ENCODE measurements at places on chromosomes 7 and 10.

DNA sequence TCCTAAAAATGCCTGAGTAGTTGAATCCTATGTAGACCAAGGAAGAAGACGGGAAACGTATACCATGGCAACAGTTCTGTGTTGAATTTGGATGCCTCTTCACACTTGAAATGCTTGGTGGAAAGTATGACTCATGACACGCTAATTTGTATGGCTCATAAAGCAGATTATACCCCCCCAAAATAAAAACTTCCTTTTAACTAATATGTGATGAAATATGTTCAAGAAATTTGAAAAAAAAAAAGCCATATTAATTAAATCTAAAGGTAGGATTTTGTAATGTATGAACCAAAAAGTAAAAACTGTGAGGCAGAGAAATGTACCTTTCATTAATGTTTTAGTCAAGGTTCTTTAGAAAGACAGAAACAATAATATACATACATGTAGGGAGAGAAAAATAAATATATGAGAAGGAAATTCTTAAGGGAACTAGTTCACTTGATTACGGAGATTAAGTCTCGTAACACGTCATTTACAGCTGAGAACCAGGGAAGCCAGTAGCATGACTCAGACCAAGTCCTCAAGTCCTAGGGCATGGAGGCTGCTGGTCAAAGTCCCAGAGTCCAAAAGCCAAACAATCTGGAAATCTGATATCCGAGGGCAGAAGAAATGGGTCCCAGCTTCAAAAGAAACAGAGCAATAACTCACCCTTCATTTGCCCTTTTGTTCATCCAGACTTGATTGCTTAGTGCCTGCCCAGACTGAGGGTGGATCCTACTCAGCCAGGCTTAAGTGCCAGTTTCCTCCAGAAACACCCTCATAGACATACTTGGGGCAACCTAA lies 485.1 kb downstream of the SEMA3D start:
- DNase-seq = peak; percentile 27

DNA sequence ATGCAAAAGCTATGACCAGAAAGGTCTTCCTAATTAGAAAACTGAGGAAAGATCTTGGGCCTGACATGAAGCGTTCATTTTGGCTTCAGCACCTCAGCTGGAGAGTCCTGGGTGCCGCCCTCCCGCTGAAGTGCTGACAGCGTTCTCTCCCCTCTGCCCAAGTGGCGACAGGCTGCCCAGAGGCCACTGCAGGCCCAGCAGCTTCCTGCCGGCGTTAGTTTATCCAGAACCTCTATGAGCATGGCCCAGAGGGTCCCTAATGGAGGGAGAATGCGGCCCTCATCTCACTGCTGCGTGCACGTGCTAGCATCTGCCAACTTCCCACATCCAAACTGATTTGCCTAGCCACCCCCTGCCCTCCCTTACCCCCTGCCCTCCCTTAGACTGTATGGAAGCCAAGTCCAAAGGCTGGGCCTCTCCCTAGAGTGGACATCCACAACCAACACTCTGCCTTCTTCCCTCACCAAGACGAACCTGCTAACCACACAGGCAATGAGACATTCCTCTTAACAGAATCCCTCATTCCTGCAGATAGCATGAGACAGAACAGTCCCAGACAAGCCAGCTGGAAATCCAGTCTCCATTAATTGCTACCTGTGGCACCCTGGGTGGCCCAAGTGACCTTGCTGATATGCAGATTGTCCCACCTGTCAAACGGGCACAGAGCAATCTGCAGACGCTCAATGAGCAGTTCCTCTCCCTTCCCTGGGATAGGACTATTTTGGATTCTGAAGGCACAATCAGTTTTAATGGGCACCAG lies 108.4 kb downstream of the C10orf90 start:
- DNase-seq = no peak

GRCh38 chr7:24456526-24457218 lies 116.6 kb upstream of the PALS2 start:
- DNase-seq = no peak

DNA sequence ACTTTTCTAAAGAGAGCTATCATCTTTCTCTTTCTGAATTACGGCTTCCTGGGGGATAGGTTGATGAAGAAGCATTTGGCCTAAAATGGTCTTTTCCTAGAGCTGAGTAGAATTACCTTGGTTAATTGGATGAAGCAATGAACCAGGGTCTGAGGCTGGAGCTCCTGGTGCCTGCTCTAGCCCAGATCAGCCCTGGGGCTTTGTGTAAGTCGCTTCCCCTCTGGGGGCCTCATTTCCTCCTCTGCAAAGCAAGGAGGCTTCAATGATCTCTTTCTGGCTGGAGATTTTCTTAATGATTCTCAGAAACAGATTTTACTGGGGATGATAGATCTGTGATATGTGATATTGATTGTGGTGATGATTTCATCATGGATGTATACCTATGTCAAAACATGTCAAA lies 3.5 kb upstream of the CPA2 start:
- no peak for DNase-seq

- DNase-seq = no peak
Measured at GRCh38 chr10:75207857-75208144, 2.8 kb upstream of the VDAC2 start.

DNA sequence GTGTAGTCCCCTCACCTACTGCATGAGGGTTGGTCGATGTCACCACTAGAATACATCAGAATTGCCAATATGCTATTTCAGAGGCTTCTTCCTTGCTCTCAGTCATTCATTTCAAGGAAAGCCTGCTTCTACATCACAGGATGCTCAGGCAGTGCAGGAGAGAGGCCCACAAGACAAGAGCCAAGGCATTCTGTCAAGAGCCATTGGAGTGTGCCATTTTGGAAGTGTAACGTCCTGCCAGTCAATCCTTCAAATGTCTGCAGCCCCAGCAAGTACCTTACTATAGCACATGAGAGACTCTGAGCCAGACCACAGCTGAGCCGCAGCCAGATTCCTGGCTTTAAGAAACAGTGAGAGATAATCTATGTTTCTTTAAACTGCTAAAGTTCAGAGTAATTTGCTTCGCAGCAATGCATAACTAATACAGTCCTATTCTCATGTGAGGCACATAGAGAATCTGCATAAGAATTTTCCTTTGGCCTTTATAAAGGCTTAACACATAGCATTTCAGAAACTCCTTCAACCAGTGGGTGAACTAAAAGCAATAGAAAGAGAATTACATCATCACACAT lies 166.5 kb upstream of the GNAI1 start:
- DNase-seq = no peak

DNA sequence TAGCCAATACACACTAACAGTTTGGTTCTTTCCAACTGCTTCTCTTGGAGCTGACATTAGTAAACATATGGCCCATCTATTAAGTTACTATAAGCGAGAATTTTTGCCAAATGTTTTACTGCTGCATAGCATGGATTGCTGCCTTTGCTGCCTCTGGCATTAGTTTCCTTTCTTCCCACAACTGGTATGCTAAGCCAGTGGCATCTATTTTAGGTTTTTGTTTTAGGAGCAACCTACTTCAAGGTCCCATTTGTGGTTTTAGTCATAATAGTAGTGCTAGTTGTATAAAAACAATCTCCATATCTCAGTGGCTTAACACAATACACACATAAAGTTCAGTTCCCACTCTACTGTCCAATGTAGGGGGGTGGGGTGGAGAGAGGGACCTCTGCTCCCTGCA lies 25.9 kb upstream of the PANK1 start:
- DNase-seq = no peak

GRCh38 chr10:18158773-18159265 lies 18.6 kb downstream of the CACNB2 start:
- DNase-seq = no peak

- DNase-seq = peak; percentile 69
Measured at GRCh38 chr7:96449094-96449493, 127.2 kb upstream of the SLC25A13 start.

- DNase-seq = no peak
Measured at GRCh38 chr7:131773413-131773812, 217.0 kb upstream of the PODXL start.
